IMR-90 (cell line): ENCODE measurements at places on chromosomes 16 and 17.

GRCh38 chr16:57810197-57811031 lies 8.1 kb upstream of the KIFC3 start:
- peak; percentile 68 for DNase-seq

- no peak for DNase-seq
These were observed 133.1 kb upstream of the NUDT7 start for GRCh38 chr16:77589071-77589765.

DNA sequence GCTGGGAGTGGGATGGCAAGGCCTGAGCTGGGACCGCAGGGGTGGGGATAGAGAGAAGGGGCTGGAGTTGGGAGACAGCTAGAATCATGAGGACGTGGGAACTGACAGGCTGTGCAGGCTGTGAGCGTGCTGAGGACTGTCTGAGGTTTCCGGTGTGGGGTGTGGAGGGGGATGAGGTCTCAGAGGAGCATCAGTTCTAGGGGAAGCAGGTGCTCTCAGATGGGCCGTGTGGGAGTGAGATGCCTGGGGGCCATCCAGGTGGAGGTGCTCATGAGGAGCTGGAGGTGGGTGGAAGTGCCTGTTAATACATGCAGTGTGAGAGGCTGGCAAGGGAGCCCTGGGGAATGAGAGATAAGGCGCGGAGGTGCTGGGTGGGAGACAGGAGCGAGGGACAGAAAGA lies 27.2 kb downstream of the HASPIN start:
- DNase-seq, result no peak

DNA sequence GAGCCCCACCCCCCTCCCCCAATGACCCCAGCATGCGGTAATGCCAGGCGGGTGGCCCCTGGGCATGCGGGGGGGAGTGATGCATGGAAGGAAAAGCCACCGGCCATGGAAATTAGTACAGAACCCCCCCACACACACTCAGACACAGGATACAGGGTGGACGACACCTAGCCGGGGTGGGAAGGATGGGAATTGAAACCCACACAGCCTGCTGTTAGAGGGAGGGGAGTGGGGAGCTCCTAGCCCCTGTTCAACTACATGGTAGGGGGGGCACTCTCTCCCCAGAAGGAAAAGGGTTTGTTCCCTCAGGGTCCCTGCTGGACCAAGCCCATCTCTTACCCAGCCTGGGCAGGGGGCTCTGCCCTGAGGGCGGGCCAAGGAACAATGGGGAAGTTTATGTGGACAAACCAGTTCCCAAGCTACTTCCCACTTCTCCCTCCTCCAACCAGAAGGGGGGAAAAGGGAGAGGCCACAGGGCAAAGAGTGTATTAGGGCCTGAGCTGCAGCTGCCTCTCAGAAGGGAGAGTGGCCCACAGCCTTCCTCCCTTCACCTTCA lies 5.2 kb downstream of the TMUB2 start:
- DNase-seq, result no peak

DNA sequence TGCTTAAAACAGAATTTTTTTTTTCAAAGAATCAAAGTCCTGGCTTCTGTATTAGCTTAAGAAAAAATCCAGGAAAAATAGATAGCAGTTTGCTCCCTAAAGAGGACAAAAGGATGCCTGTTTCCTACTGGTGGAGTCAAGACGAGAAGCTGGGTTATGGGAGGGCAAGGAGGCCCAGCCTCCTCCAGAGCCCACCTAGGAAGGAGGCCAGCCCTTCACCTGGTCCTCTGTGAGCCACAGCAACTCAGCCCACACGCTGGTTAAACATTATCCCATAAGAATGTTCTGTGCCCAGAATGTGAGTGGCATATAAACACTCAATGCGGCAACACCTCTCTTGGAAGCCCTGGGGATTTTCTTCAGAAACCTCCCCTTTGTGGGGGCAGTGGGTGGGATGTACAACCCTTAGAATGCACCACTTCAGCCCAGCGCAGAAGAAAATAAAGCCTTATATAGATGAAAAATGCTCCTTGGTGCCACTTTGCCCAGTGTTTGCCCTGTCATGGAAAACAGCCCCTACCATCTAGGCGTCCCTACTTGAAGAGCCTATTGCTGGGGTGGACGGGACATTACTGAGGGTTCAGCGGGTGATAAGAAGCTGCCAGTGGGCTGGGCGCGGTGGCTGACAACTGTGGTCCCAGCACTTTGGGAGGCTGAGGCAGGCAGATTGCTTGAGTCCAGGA lies 48.0 kb downstream of the TEKT5 start:
- no peak for DNase-seq

DNA sequence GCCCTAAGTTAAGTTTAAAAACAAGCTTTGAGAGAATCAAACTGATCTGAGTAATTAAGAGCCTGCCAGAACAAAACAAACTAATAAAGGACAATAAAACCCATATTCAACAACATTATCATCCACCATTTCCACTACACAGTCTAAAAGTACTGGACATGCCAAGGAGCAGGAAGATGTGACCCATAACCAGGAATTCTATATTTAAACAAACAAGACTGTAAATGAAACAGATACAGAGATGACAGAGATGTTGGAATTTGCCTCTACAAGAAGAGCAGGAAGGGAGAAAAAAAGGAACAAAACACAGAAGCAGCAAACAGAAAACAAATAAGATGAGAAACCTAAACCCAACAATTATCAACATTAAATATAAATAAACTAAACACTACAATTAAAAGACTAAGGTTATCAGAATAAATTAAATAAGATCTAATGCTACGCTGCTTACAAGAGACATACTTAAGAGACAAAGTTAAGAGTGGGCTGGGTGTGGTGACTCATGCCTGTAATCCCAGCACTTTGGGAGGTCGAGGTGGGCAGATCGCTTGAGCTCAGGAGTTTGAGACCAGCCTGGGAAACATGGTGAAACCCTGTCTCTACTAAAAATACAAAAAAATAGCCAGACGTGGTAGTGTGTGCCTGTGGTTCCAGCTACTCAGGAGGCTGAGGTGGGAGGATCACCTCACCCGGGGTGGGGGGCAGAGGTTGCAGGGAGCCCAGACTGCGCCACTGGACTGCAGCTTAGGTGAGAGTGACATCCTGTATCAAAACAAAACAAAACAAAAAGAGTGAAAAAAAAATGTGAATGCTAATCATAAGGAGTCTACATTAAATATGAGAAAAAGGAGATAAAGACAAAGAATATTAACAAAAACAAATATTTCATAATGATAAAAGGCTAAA lies 50.6 kb downstream of the CREBBP start:
- DNase-seq, result peak; percentile 72

DNA sequence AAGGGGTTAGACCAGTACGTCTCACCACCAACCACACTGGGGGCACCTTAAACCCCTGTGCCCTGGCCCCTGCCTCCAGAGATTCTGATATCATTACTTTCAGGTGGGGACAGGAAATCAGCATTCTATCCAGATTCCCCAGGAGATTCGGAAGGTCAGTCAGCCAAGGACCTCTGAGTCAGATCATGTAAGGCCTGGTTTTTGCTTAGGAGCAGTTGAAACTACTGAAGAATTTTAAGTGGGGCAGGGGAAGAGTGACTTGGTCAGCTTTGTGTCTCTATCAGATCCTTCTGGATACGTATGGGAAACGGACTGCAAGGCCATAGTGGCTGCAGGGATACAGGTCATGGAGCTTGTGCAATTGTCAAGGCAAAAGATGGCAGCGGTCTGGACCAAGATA lies 9.0 kb downstream of the EMP2 start:
- DNase-seq, result no peak

DNA sequence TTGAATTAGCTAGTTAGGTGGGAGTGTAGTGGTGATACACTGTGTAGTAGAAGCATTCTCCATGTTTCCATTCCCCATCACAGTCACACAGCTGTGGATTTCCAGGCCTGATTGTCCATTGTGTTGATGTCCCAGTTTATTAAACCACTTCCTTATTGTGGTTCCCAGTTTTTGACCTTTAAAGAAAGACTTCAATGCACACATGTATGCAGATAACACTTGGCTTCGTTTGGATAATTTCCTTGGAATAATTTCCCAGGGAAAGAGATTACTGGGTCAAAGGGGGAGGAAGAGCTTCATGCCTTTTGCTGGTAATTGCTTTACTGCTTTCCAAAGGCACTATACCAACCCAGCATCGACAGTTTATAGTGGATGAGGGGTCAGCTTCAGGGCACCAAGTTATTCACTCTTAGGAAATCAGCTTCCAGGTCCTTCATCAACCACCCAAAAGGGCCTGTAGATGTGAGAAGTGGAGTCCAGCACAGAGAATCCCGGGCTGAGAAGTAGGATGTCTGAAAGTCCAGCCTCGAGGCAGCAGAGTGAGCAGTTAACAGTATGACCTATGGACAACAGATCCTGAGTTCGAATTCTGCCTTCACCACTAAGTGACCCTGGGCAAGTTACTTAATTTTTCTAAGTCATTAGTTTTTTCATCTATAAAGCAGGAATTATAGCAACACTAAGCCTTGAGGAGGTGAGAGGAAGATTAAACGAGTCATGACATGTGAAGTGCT lies 31.3 kb upstream of the TNS4 start:
- DNase-seq, result peak; percentile 37

- DNase-seq, result no peak
These were observed at the start of gene HBM for GRCh38 chr16:165539-166374. Gene HBM, plus strand, starts transcription at chr16:165978. Its CDS starts 20 bp downstream, at chr16:165998.

DNA sequence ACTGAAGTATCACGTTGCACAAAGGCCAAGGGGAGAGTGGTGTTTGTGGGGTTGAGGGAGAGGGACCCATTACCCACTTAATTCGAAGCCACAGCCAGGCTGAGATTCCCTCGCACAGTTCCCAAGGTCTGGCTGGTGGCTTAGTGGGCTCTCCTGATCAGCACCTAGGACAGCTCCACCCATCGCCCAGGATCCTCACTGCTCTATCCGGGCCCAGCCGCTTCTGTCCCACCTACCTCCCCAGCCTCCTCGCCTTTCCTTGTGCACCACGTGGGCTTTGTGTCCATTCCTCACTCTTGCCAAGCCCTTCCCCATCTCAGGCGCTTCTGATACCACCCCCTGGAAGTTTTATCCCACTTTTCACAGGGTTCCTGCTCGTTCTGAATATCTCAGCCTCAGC lies 163.5 kb downstream of the CCT6B start:
- peak; percentile 18 for DNase-seq

- DNase-seq, result no peak
These were observed 18.8 kb downstream of the POLR2A start for GRCh38 chr17:7502987-7503386.

- no peak for DNase-seq
These were observed 6.9 kb upstream of the RAPGEFL1 start for GRCh38 chr17:40170325-40170724.

DNA sequence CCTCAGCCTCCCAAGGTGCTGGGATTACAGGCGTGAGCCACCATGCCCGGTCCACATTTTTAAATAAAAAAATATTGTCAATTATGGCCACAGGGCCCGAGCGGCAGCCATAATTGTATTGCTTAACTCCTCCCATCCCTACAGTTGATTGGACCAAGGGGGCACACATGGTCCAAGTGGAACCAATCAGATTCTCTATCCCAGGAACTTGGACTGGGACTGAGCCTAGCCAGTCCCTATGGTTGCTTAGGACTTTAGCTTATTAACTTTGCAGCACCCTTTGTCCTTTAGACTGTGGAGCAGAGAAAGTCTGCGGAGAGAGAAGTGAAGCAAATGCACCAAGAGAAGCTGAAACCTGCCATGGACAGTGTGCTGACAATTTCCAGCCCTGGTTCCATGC lies 5.5 kb upstream of the RDM1 start:
- DNase-seq, result no peak

DNA sequence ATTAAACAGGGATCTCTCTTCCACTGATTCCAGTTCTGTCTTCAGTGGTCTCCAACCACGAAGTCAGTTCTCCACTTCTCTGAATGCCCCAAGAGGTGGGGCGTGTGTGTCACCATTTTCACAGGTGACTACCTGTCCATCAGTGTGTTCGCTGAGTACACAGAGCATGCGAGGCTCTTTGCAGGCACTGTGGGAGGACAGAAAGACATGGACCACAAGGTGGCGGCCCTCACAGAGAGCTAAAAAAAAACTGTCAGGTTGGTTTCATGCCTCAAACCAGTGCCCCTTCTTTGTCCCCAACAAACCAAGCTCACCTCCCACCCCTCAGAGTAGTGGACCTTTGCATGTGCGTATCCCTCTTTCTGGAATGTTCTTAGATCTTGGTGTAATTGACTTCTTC lies 13.8 kb downstream of the EMP2 start:
- DNase-seq, result no peak

GRCh38 chr16:52411011-52411410 lies 135.9 kb downstream of the TOX3 start:
- DNase-seq, result no peak

DNA sequence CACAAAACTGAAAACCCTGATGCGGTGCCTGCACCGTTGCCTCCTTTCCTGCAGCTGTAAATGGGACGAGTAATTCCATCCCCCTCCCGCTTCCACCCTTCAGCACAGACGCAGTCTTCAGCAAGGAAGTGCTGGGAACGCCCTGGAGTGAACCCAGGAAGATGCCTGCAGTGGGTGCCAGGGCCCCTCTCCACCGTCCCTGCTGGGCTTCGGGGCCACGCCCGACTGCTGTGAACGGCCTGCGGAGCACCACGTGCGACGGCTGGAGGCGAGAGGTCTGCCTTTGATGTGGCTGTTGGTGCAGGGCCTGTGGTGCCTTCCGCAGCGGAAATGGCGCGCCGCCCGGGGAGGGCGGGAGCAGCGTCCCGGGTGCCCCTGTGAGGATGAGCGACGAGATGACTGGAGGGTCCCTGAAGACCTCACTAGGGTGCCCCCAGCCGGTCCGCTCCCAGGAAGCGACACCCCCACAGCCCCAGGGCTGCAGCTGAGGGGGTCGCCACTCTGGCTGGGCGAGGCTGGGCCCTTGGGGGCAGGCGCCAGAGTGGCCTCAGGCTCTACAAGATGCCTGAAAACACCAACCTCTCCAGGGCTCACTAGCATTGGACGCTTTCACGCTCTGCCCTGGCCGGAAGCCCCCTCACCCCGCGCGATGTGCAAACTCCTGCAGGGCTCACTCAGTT lies 749 bp upstream of the MC1R start:
- peak; percentile 73 for DNase-seq

- no peak for DNase-seq
These were observed 44.4 kb downstream of the TUBD1 start for GRCh38 chr17:59848385-59848668.
